ENCODE measurements at places on chromosomes 11 and 22. TPM values are rescaled to one million over a fixed set of nuclear protein-coding genes. Genes with fewer than 3 reads are reported as not detected.

DNA sequence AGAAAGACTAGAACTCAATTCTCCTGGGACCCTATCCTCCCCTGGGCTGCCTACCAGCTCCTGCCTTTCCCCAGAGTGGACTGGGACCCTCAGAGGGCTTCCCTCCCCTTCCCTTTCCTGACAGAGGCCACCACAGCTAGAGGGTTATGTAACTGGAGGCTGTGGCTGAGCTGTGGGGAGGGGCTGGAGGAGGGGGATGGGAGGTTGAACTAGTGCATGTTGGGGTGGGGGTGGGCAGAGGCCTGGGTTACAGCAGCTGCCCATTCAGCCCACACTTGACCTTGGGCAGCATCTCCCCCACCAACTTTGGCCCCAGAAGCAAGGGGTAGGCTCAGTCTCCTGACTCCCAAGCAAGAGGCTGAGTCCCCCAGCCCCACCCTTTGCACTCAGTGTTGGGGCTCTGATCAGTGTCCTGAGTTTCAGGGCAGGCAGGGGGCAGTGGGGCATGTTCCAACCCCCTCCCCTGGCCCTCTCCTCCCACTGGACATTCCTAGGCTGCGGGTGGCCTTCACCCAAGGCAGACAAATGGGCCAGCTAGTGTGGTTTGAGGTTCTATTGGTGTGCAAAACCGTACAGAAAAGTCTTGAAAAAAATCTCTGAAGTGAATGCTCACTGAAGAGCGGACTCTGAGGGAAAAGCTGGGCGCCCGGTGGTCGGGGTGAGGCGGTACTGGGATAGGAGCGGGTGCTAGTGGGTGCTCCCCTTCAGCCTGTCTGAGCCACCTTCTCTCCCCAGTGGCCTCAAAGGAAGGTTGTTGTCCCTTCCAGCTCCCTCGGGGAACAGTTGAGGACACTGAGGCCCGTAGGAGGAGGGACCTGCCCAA lies 3.8 kb downstream of the KCNC1 start:
- no peak for DNase-seq

Gene GNG3
- total RNA-seq = 2.0 TPM

Gene SLC22A9
- total RNA-seq = not detected

GRCh38 chr11:66189031-66189745 lies 79.3 kb upstream of the RAB1B start:
- DNase-seq = no peak

- DNase-seq = peak; percentile 26
These were observed 98.1 kb upstream of the KIRREL3 start for GRCh38 chr11:127098684-127099083.

Gene GRK2
- 53.0 TPM for total RNA-seq

Gene PTPN5
- 11.3 TPM for total RNA-seq

DNA sequence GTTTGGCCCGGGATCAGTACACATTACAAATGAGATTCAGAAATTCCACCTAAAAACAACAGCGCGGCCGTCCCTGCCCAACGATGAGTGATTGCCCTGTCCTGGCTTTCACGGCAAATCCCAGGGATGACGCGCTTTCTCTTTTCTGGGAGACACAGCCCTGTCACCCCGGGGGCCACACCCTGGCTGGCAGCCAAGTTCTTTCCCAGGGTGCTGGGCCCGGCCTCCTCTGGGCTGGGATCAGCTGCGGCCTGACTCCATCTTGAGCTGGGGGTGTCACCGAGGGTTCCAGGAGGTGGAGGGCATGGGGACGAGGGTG lies 82.7 kb downstream of the FBLN1 start:
- no peak for DNase-seq

- no peak for DNase-seq
These were observed 12.0 kb upstream of the PVALB start for GRCh38 chr22:36828815-36829214.

Gene MB
- total RNA-seq = not detected

GRCh38 chr22:41302021-41302767 lies 869 bp downstream of the ZC3H7B start:
- DNase-seq = peak; percentile 50

- DNase-seq = no peak
These were observed 182.3 kb upstream of the ANO3 start for GRCh38 chr11:26149585-26149984.

Gene HBG1
- not detected for total RNA-seq

Gene GGTLC3
- total RNA-seq = 0.55 TPM

Gene KRTAP5-8
- 0.24 TPM for total RNA-seq

- DNase-seq = no peak
These were observed 173.7 kb downstream of the ADAMTS15 start for GRCh38 chr11:130622141-130622542.

Gene TSPO
- total RNA-seq = 1.2 TPM

GRCh38 chr11:108672786-108673185 lies 7.9 kb downstream of the DDX10 start:
- no peak for DNase-seq

- DNase-seq = no peak
These were observed 32.2 kb downstream of the CDKN1C start for GRCh38 chr11:2853401-2853800.

DNA sequence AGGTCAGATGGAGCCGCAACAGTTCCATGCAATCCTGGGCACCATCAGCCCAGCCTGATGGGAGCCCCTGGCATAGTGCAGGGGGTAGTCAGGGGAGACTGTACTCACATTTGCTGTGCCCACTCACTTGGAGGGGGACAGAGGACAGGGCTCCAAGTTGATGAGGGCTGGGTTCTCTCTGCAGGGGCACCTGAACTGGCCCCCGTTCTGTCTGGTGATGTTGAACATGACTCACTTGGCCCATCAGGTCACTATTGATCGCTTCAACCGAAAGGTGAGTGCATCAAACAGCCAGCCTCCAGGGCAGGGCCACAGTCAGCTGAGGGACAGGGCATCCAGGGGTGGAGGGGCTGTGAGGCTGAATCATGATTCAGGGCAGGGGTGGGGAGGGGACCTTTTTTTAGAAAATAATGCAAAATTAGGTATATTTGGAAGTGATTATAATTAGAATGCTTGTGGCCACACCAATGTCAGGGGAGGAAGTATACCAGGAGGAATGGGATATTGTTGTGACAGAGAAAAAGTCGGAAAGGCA lies 66.4 kb downstream of the OTOG start:
- no peak for DNase-seq

Gene DNAJB7
- not detected for total RNA-seq

- no peak for DNase-seq
These were observed 31.4 kb upstream of the ANO5 start for GRCh38 chr11:22161489-22161888.

DNA sequence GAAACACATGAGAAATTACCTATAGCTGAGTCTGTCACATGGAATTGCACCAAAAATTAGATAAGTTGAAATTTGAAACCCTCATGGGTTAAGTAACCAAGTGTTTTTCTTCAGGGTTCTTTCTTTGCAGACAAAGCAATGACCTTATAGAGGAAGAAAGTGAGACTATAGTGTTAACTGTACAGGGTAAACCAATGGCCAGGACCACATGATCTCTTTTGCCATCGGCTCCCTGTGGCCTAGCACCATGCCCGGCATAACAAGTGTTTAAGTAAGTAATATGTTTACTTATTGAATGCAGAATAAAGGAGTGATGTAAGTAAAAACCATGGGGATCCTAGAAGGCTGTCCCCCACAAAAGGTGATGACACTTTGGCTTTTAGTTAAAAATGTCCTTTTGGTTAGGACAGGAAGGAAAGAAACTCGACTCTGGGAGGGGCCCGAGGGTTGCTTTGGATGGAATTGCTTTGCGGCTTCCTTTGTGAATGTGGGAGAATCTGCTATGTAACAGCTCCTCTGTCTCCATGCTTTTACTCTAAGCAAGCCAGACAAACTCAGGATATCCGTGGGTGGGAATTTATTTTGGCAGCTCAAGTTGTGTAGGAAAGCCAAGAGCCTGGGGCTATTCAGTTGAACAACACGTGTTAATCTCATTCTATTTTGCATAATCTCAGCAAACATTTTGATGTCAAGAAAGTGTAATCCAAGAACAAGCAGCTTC lies 454.7 kb downstream of the INSC start:
- DNase-seq = no peak

Gene LDHAL6A
- total RNA-seq = not detected

Gene TMEM86A
- total RNA-seq = 7.9 TPM
